ENCODE measurements at places on chromosomes 11 and 22.
A peak's percentile ranks its signal among the peaks of the same experiment; 100 is the strongest.

DNA sequence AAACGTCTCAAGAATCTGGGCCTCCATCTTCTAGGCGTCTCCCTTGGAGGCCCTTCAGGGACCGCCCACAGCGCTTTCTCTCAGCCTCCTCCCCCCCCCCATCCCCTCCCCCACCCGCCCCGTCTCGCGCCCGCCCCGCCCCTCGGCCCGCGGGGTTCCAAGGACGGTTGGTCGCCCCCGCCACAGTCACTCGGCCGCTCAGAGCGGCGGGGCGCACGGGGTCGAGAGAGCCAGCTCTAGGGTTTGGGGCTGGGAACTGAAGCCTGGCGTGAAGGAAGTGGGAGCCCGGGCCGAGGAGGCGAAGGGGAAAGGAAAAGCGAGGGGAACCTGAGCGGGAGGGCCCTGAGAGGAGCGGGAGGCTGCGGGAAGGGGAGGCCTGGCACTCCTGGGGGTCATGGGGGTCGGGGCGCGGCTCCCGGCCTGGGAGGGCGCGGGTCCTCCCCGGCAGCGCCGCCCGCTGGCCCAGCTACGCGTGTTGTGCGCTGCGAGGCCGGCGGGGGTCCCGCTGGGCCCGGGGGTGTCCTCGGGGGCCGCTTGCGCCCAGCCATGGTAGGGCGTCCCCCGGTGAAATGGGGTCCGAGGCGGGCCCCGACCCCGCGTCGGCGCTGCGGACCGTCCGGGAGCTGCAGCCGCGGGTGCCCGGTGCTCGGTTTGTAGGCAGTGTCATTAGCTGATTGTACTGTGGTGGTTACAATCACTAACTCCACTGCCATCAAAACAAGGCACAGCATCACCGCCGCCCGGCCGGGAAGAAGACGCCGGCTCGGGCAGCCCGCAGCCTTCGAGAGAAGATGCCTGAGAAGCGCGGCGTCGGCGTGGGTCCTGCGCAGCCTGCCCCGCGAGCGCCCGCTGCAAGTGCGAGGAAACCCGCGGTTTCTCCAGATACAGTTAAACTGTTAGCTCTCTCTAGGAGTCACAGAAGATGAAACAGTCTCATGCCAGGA, at the start of gene BTG4:
Gene BTG4, minus strand, starts transcription at position 91 of the 944 bp plus-strand sequence. CDS start 13,610 bp downstream, outside the sequence.
- no peak for DNase-seq

DNA sequence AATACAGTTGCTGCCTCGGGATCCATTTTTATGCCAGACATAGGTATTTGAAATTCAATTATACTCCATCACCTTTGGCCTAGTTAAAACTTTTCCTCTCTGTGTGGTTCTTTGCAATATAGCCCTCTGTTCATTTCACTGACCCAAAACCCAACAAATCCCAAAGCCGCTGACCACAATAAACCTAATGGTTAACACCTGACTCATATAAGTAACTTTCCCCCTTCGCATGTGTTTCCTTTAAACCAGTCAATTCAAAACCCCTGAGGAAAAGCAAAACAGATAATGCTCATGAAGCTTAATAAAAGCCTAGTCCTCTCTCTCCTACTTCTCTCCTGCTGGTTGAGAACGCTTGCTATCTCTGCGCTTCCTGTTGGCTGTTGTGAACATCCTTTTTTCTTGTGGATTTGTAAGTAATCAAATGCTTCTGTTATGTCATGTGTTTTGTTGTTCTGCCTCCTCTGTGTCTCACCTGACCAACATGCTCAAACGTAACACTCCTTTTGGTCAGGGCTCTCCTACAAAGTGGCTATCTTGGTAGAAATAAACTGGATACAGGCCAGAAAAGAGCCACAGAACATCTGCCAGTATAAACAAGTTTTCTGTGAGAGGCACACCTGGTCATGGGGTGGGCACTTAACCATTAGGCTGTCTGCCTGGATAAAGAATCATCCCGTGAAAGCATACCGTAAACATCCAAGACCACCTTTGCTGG, 652.6 kb downstream of the METTL15 start:
- no peak for DNase-seq

GRCh38 chr22:45961679-45962433, 15.1 kb downstream of the WNT7B start:
- DNase-seq = no peak

GRCh38 chr11:30508594-30508993, 77.6 kb downstream of the MPPED2 start:
- no peak for DNase-seq

- no peak for DNase-seq
These were observed 97.0 kb downstream of the SYT9 start for GRCh38 chr11:7348432-7349304.

- DNase-seq = no peak
These were observed 804.4 kb downstream of the BRD1 start for GRCh38 chr22:49023161-49023878.

- DNase-seq = no peak
These were observed 66.0 kb upstream of the PAX6 start for GRCh38 chr11:31877083-31877482.

DNA sequence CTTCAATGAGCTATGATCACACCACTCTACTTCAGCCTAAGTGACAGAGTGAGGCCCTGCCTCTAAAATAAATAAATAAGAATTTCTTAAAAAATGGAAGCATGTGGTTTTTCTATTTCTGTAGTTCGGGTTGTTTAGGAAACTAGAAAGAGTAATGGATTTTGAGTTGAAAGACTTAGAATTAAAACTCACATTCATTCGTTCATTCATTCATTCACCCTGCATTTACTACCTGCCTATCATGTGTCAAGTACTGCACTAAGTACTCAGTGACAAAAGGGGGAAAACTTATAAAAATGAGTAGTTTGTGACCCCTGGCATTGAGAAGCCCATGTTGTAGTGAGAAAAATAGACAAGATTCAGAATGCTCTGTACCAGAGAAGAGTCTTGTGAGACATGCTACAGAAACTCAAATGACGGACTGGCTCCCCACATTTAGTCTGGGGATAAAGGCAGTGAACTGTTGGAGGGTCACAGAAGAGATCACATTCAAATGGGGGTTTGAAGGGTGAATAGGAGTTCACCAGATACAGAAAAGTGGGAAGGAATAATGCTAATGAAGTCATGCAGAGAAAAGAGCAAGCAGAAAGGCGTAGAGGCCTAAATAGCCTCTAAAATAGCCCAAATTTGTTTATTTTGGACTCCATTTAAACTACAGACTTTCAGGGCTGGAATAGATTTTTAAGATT, 7.0 kb downstream of the CSRP3 start:
- no peak for DNase-seq

- DNase-seq = peak; percentile 22
These were observed 59.8 kb downstream of the TMEM135 start for GRCh38 chr11:87097582-87097981.

DNA sequence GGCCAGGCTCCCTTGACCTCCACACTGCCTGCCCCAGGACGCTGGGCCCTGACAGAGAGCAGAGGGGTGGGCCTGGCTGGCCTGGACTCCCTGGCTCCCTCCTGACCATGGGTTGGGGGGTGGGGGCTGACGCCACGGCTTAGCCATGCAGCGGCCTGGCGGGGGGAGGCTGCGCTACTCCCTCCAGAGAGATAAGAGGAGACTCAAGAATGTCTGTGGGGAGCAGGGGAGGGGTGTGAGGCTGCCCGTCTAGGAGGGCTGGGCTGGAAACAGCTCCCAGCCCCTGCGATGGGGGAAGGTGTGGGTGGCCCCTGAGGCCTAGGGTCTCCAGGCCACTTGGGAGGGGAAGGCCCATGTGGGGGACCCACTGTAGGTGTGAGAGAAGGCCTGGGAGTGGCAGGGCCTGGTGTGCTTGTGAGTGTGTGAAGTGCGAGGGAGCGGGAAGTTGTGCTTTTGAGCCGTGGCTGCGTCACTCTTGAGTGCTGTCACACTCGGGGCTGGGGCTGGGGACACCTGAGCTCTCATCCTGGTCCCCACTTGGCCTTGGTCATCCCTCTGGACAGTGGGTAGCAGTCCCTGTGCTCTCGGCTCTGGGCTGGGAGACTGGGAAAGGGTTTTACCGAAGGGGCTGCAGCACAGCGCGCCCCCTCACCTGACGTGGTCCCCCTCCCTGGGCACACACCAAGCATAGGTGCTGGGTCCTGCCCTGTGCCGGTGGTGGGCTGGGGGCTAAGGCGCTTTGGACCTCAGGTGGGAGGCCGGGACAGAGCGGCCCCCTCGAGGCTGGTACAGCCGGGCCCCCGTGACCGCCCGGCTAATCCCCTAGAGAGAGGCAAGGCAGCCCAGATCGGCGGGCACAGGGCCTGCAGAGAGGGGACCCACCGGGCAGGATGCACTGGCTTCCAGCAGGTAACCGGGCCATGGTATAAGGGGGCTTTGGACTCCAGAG, 2.4 kb downstream of the MYRF start:
- no peak for DNase-seq

- DNase-seq = no peak
These were observed 99.5 kb upstream of the API5 start for GRCh38 chr11:43212279-43212678.

GRCh38 chr11:40642284-40642683, 817.2 kb downstream of the LRRC4C start:
- DNase-seq = no peak

- DNase-seq = no peak
These were observed 232.6 kb upstream of the MPPED2 start for GRCh38 chr11:30818721-30819120.

GRCh38 chr11:8717876-8718753, 35.5 kb downstream of the RPL27A start:
- no peak for DNase-seq

DNA sequence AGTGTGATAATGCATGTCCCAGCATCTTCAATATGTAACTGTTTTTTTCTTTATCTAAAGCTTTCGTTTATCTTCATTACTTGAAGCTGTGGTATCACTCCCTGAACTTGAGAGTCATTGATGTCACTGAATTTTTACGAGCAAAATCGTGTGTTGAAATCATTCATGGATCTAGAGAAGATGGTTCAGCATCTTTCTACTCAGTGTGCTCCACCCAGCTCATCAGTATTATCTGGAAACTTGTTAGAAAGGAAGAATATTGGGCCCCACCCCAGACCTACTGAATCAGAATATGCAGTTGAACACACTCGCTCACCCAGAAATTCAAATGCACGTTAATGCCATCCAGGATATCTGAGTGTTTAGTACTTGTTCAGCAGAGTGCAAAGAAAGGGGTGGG, 8.3 kb downstream of the CDON start:
- DNase-seq = no peak

DNA sequence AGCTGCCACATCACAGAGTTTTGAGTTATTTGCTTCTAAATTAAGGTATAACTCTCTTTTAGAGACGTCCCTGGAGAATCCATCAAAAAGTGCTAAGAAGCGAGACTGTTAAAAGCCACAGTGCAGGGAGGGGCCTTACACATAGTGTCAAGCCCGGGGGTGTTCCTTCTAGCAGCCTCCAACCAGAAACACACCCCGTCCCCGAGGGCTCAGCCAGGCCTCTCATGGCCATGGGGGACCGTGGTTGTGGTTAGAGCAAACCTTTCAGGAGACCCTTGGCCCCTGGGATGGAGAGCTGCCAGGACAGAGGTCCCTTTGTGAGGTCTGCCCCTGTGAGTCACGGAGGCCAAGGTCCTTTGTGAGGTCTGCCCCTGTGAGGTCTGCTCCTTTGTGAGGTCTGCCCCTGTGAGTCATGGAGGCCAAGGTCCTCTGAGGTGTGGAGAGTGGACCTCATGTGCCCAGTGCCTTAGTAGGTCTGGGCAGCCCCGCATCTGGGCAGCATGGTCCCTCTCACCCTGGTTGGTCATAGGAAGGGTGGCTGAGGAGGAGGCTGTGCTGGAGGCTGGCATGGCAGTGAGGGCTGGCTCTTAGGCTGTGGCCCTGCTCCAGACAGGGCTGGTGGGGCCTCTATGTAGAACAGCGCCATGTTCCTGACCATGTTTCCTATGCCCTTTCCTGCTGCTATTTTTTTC, 5.4 kb downstream of the GNAZ start:
- DNase-seq = no peak

- DNase-seq = no peak
These were observed 11.3 kb downstream of the EED start for GRCh38 chr11:86255896-86256295.

- no peak for DNase-seq
These were observed 194.8 kb downstream of the BUD13 start for GRCh38 chr11:116577956-116578355.

GRCh38 chr22:35664955-35665587, 16.8 kb downstream of the APOL6 start:
- DNase-seq = no peak

- no peak for DNase-seq
These were observed 55.1 kb upstream of the RCE1 start for GRCh38 chr11:66787934-66788758.

DNA sequence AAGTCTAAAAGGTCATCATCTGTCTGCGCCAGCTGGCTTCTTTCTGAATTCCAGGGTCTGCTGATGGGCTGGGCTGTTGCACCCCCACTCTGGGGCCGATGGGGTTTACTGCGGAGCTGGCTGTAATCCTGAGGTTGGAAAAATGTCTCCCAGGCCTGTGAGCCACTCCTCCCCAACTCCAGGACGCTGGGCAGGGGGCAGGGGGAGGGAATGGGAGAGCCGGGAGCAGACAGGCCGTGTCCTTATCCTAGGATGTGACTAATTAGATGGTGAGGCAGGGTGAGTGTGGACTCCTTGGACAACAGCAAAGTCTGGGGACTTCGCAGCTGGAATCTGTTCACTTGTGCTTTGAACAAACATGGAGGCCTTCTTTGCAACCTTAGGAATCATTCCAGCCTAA, 48.7 kb downstream of the LRRC32 start:
- no peak for DNase-seq

DNA sequence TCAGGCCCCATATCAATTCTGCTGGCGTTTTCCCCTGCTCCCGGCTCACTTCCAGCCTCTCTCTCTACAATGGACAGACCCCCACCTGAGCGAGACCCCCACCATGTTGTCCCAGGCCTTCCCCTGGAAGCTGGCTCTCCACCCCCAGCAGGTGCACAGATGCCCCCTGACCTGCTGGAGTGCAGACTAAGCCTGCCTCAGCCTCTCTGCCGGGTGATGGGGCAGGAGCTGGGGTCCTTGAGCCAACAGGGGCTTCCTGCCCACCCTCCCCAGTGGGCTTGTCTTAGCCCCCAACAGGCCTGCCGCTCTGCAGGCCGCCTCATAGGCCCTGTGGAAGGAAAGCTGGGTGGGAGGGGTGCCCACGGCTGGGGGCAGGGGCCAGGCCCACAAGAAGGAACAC, 10.0 kb downstream of the ELFN2 start:
- DNase-seq = no peak

- no peak for DNase-seq
These were observed 372.7 kb upstream of the FAT3 start for GRCh38 chr11:91851908-91852307.

- DNase-seq = no peak
These were observed 28.4 kb downstream of the YAP1 start for GRCh38 chr11:102138670-102139069.

GRCh38 chr11:31259797-31260196, 109.7 kb downstream of the DCDC1 start:
- no peak for DNase-seq

- no peak for DNase-seq
These were observed 77.5 kb downstream of the ZBTB16 start for GRCh38 chr11:114136686-114137640.

Measured in CD4-positive, alpha-beta T cell treated with Interferon alpha-2 for 1 hour (primary cell).